Glutamatergic neuron (in vitro differentiated cells): ENCODE measurements at places on chromosomes 6 and 20. TPM values are rescaled to one million over a fixed set of nuclear protein-coding genes. Genes with fewer than 3 reads are reported as not detected.

DNA sequence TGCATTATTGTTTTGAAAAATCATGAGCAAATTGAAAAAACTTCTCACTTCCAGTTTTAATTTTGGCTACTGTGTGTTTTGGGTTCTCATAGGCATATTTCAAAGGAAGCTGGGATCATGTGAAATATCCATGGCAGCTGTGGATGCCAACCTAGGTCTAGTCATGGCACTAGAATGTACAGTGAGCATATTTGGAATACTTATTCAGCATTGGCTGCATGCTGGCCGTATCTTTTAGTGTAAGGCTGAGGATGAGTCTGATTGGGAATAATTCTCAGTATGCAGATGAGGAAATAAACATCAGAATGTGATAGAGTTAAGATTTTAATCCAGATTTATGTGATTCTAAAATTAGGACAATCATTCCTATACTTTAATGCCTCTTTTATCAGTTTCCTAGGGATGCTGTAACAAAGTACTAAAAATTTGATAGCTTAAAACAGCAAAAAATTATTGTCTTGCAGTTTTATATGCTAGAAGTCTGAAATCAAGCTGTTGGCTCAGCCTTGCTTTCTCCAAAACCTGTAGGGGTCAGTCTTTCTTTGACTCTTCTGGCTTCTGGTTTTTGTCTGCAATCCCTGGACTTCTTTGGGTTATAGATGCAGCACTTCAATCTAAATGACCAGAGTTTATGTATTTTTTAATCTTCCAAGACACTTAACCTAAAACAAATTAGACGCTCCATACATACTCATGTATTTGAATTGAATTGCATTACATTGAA lies 37.7 kb upstream of the DEFB112 start:
- no peak for DNase-seq

DNA sequence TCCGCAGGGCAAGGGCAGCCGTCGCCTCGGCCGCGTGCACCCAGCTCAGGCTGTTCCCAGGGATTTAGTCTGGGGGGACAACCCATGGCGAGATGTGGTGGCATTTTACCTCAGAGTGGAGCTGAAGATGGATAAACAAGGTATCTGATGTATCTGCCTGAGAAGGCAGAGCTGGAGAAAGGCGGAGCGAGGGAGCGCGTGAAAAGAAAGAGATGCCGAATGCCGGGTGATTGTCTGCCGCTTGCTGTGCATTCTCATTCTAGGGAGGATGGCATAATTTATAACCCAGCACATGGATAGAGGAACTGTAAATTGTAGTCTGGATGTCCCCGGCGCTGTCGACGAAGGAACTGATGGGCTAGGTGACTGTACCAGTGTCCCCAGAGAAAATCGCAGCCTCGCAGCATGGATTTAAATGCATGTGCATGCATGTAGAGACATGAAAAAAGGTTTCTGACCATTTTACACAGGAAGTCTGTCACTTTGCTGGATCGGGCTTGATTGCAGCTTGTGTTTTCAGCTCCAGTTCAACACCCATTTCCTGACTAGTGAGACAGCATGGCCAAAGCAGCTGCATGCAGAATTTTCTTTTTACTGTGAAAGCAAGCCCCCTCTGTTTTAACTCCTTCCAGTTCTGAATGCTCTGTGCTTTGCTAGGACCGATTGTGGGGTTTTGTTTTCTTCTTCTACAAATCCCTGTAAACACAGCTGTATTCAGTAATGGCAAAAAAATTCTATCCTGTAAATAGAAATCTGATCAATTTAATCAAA lies 149.7 kb downstream of the PRL start:
- DNase-seq = peak; percentile 44

DNA sequence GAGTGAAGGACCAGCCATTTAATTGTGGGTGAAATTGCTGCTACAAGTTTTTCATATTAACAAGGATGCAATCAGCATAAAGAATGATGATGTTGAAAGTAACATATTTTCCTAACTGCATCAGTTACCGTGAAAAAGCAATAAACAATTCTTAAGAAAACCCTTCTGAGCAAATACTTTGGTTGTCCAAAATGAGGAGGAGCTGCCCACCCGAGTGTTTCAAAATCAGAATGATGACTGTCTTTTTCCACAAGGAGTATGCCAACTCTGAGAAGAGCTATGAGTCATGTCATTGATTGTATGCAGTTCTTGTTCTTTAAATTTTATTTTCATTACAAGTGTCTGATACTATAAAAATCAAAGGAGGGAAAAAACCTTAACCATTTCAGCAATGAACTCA lies 470.5 kb downstream of the COL12A1 start:
- no peak for DNase-seq

- DNase-seq = no peak
Observed at GRCh38 chr6:53440336-53440945, 91.7 kb upstream of the ELOVL5 start.

- no peak for DNase-seq
Observed at GRCh38 chr20:46640044-46640443, 11.2 kb downstream of the SLC13A3 start.

- no peak for DNase-seq
Observed at GRCh38 chr6:8400663-8401062, 34.7 kb downstream of the SLC35B3 start.

GRCh38 chr6:129651291-129651691 lies 58.7 kb downstream of the ARHGAP18 start:
- no peak for DNase-seq

DNA sequence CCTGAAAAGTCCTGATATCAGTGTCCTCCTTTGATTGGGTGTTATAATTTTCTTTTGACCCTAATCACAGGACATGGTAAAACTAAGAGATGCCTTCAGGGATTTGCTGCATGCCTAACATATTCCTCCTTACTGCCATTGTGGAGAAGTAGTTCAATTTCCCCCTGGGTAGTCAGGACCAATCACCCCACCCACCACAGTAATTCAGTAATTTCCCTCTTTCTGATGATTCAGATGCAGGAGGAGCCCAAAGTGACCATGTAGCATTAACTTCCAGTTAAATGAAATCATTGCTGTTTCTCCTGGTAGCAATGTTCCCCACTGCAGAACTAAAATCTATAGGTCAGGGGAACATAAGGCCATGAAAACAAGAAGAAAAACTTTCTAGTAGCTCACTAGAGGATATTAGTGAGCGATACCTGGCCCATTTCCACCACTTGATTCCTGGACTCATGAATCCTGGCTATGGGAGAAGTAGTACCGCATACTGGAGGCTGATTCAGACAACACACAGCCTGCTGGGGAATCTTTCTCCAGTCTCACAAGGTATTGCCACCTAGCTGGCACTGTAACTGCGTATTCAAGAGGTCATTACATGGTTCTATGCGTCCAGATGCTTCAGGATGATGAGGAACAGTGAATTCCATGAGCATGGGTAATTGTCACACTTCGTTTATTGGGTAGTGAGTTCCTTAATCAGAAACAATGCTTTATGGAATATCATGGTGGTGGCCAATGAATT lies 561.2 kb downstream of the HAO1 start:
- no peak for DNase-seq

DNA sequence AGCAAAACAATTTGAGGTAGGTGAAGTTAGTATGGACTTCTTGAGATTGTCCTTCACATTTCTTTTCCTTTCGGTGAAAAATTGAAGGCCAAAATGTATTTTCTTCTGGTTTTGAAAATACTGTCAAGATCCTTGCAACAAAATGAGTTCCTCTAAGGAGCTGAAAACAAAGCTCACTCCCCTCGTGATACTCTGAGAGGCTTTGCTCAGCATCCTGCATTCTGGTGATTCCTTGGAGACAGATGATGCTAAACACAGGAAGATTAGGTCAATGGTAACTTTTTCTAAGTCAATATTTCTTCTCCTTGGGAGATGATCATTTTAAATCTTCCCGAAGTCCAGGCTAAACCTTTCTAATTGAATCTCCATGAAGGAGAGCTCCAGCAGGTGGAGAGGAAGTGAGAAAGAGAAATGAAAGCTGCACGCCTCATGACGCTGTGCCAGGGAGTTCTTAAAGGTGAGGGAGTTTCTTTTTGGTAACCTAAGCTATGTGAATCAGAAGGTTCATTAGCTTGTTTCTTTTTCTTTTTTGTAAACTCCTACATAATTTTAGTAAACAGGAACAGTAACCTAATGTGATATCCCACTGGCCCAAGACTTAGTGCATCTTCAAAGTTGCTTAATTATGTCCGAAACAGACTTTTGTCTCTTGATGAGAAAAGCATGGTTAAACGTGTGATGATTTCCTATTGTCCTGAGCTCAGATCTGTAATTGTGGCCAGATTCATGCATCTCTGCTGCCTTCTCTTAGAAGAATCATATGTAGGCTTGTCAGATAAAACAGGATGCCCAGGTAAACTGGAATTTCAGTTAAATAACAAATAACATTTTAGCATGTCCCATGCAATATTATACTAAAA lies 15.0 kb downstream of the ESR1 start:
- no peak for DNase-seq

DNA sequence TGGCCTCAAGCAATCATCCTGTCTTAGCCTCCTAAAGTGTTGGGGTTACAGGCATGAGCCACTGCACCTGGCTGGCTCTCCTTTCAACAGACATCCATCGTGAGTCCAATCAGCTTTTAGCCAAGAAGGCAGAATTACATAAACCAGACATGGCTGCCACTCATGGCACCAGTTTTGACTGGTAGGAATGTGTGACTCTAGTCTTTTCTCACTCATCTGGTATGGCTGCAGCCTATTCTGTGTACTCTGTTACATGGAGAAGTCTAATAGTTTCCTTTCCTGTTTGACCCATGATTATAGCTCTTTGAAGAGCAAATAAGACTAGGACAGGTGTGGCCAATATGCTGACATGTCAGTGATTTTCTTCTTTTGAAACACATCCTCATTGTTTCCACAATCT lies 27.0 kb upstream of the RNF144B start:
- DNase-seq = no peak

- no peak for DNase-seq
Observed at GRCh38 chr6:62146954-62147853, 138.8 kb downstream of the KHDRBS2 start.

DNA sequence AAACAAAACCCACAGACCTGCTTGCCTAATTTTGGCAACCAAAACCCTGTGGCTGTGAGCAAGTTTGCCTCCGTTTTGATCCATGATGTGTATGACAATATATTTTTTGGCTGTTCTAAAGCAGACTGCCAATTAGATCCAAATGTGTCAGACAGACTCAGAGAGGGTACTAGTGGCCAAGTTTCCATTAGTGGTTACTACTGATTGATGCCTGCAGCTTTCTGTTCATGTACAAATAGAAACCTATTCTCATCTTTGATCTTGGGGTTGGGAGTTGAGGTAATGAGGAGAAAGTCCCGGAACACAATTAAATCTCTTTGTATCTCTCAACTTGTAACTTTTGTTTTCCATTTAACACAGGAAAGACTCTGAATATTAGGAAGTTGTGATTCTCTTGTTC lies 100.9 kb downstream of the RNF144B start:
- DNase-seq = no peak

DNA sequence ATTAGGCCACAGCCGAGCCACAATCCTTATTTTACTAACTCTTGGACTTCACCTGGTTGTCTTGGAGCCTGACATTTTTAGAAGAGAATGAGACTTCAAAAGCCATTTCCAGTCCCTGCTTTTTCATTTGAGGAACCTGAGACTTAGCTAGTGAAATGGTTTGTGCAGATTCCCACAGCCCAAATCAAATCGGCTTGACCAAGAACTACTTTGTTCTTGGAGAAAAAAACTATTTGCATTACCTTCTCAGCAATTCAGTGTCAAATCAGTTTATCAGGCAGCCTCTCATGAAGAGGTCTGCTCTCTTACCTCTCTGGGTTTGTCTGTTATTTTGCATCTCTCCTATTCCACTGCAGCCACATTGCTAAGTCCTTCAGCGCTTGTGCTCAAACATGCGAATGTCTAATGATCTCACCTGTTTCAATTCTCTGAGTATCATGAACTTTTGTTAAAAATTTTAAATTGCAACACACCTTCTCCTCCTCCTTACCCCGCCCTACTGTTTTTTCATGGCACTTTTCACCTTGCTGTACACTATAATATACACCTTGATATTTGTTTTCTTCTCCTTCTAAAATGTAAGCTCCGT lies 573 bp upstream of the IFNGR1 start:
- no peak for DNase-seq

- DNase-seq = no peak
Observed at GRCh38 chr6:163384510-163384909, 30.0 kb upstream of the QKI start.

DNA sequence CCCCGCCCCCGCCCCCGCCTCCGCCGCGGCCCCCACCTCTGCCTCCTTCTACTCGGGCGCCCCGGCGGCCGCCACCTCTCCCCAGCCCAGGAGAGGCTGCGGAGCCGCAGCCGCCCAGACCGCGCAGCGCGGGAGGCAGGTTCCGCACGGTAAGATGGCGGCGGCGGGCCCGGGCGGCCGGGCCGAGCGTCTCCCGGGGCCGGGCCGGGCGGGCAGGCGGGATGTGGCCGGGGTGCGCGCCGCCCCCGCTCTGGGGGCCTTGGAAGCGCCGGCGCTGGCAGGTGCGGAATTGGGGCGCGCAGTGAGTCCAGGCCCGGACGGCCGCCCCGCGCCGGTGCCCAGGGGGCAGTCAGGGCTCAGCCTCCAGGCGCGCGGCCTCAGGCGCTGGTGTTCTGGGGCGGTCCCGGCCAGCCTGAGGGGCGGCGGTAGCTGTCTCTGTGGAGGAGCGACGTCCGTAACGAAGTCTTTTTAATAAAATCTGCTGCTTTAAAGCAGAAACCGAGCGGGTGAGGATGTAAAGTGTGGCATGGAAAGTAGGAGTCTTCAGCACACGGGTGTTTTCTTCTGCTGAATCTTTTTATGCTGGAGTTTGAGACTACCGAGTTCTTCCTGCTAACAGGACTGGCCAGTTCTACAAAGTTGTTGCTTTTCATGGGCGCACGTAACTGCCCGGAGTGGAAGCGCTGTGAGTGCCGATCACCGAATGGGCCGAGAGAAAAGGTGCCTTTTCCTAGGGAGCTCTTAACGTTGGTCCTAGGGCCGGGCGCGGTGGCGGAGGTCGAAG lies at the start of gene GID8:
TSS of gene GID8 (plus strand) at position 43 of the 784 bp plus-strand sequence. CDS start 3,356 bp downstream, outside the sequence.
- peak; percentile 74 for DNase-seq

- no peak for DNase-seq
Observed at GRCh38 chr20:58894652-58895447, 42.3 kb downstream of the GNAS start.

DNA sequence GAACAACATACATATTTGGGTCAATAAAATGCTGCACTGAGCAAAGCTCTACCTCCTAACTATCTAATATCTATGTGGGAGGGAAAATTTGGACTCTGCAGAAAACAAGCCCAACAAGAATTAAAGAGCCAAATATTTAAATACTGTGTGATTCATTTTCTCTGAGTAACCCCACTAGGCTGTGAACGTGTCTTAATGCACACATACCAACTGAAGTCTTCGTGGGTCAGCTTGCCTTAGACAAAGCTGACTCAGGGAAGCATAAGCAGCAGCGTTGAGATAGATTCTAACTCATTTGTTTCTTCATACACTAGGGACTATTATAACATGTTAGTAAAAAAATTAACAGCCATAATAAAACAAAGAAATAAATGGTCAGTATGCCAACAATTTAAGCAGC lies 114.3 kb downstream of the GJA1 start:
- no peak for DNase-seq

- DNase-seq = no peak
Observed at GRCh38 chr6:112800439-112800838, 453.3 kb downstream of the RFPL4B start.

SIRPD gene
- not detected for total RNA-seq

NCOA5 gene
- total RNA-seq = 42.9 TPM

OR2J3 gene
- not detected for total RNA-seq

CST2 gene
- not detected for total RNA-seq

SFTA2 gene
- total RNA-seq = not detected

POU5F1 gene
- 48.8 TPM for total RNA-seq

FKBP1C gene
- total RNA-seq = not detected

MCHR2 gene
- not detected for total RNA-seq

GPR6 gene
- not detected for total RNA-seq

PXT1 gene
- total RNA-seq = not detected

KIF25 gene
- total RNA-seq = not detected

FAM217A gene
- not detected for total RNA-seq
